Activated T-helper 9 cell treated with anti-CD3 and anti-CD28 coated beads, Interleukin-2, amount 50 U/mL, for 16 hours (primary cell): ENCODE measurements at places on chromosomes 3 and 15.

DNA sequence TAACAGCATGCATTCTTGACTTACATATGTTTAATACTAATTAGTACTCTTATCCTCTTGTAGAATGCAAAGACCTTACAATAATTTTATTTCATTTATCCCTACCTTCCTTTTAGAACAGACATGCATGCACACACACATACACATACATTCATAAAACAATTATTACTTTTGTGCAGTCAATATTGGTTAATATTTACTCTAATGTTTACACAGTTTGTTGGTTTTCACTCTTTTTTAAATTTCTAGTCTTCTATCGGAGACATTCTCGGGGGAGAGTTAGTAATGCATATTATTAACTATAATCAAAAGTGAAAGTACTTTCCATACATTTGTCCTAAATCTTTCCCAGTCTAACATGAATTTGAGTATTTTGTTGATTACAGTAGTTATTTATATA, 317.7 kb upstream of the DPH6 start:
- no peak for DNase-seq

DNA sequence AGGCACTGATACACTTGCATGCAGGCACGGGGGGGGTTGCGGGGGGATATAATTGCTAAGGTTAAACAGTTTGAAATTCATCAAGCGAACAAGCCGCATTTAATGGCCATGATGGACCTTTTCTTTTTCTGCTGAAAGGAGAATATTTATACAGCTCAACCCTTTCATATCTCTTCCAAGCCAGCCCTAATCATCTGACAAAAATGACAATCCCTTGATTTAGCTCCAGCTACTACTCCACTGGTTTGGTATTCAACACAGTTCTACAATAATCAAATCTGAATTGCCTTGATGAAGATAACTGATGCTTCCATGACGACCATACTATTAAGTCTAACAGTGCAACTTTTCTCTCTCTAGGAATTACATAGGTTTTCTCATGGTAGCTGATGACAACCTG, 374.9 kb downstream of the PLCL2 start:
- DNase-seq = no peak

DNA sequence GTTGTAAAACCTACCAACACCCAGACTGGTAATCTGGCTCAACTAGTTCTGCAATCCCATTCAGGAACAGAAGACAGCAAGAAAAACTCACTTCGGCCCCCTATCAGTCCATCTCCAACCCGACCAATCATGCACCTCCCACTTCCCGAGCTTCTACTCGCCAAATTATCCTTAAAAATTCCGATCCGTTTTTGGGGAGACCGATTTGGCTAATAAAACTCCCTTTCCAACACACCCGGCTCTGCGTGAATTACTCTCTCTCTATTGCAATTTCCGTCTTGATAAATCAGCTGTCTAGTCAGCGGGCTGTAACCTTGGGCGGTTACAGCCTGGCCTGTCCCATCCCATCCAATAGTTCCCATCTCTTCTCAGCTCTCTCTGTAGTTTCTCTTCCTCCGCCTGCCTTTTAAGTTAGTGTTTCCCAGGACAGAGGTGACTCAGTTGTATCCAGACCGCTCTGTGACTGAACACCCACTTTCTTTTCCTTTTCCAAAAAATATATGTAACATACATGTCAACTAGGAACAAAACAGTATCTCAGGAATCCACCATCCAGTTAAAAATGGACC, 780 bp upstream of the ACAD9 start:
- no peak for DNase-seq

DNA sequence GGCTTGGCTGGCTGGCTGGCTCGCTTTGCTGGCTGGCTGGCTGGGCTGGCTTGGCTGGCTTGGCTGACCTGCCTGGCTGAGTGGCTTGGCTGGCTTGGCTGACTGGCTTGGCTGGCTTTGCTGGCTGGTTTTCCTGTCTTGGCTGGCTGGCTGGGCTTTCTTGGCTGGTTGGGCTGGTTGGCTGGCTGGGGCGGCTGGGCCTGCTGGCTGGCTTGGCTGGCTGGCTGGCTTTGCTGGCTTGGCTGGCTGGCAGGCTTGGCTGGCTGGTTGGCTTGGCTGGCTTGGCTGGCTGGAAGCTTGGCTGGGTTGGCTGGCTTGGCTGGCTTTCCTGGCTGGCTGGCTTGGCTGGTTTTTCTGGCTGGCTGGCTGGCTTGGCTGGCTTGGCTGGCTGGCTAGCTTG, 435.6 kb downstream of the GOLGA6L6 start:
- DNase-seq = no peak

- DNase-seq = no peak
Observed at GRCh38 chr3:70970171-70970570, 613.4 kb downstream of the FOXP1 start.

GRCh38 chr3:70854108-70854507, 541.7 kb upstream of the MDFIC2 start:
- DNase-seq = no peak

GRCh38 chr3:132220986-132221385, 96.2 kb upstream of the ACP3 start:
- no peak for DNase-seq

DNA sequence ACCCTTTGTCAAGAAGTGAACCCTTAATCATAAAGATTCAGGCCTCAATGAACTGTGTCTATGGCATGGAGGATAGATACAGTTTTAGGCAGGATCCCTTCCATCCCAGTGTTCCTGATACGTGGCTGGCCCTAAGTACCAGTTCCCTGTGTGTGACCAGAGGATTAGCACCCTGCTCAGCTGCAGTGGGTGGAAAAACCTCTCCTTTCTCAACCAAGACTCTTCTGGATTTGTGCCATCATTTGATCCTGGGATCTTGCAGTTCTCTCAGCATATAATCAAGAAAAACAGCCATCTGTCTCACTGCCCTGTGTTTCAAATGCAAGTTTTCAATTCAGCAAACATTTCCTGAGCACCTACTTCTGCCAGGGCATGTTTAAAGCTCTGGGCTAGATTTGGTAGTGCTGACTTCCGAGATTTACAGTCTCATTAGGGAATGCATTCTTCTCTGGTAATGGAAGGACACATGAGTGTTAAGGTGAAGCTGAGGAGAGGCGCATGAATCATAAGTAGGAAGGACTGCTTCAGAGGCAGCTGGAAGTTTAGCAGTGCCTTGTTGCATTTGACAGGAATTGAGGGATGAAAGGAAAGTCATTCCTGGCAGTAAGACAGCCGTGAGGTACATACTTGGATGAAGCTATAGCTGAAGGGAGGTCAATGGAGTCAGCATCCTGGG, 388.3 kb downstream of the MFSD1 start:
- DNase-seq = no peak

- no peak for DNase-seq
Observed at GRCh38 chr15:62407216-62407615, 242.1 kb upstream of the C2CD4B start.

DNA sequence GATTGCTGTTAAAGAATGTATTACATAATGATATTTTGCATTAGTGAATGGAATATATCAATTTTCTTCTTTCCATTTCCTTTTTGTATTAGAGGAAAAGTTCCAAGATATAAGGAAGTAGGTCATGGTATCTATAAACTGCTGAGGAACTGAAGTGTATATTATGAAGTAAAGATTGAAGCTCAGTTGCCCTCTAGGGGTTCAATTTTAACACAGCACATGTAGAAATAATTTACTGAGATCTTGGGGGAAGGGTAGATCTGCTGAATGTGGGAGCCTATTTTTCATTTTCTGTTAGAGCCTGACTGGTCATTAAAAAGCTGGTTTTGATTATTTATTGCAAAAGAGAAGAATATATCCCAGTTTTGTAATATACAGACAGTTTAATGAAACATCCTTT, 45.2 kb downstream of the CMC1 start:
- no peak for DNase-seq

DNA sequence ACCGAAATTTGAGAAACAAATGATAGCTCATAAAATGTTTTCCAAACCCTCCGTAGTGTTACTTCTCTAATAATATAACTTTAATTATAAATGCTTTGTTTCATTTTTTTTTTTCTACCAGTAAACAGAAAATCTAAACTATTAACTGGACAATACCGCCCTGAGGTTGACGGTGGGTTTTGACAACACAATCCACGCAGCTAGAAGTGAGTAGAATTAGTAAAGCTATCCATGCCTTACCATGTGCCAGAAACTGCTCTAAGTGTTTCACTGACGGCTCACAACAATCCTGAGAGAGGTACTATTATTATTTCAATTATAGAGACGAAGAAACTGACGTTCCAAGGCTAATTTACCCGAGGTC, 410 bp downstream of the NDUFAF1 start:
- no peak for DNase-seq

DNA sequence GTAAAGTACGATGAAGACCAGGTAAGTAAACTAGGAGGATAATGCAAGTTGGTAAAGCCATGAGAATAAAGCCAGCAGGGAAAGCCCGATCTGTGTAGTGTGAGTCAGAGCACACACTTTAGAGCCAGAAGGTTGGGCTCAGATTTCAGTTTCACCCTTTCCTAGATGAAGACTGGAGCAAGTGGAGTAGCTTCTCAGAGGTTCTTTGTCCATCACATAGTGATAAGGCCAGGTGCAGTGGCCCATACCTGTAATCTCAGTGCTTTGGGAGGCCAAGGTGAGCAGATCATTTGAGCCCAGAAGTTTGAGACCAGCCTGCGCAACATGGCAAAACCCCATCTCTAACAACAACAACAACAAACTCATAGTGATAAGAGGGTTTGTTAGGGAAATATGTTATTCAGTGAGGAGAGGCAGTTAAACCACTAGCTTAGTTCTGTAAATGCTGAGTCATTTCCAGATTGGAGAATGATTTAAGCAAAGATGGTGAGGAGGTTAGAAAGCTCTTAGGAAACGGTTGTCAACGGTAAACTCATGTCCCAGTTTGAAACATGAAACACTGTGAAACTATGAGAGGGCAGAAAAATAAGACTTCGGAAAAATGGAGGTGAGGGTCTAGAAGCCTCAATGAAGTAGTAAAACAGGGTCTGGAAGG, 39.0 kb downstream of the IL12A start:
- no peak for DNase-seq

- DNase-seq = no peak
Observed at GRCh38 chr15:35834866-35835265, 288.9 kb upstream of the DPH6 start.

GRCh38 chr3:190000187-190000860, 120.4 kb downstream of the P3H2 start:
- no peak for DNase-seq

GRCh38 chr3:14837186-14837877, 18.6 kb downstream of the FGD5 start:
- no peak for DNase-seq

DNA sequence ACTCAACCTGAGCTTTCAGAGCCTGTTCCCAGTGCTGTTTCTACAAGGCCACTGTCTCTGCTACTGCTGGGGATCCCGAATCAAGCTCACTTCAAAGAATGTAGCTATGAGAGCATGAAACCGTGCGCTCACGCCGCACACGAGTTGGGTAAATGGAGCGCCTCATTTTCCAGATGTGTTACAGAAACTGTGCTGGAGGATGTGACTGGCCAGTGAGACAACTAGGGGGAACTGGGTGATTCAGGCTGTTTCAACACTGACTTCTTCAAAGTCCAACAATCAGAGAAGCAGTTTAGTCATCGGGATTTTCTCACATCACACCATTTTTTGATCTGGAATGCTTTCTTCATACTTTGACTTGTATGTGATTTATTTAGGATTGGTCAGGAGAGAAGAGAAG, 3.5 kb downstream of the ZNF710 start:
- no peak for DNase-seq

- no peak for DNase-seq
Observed at GRCh38 chr15:31574766-31575165, 248.1 kb downstream of the KLF13 start.

DNA sequence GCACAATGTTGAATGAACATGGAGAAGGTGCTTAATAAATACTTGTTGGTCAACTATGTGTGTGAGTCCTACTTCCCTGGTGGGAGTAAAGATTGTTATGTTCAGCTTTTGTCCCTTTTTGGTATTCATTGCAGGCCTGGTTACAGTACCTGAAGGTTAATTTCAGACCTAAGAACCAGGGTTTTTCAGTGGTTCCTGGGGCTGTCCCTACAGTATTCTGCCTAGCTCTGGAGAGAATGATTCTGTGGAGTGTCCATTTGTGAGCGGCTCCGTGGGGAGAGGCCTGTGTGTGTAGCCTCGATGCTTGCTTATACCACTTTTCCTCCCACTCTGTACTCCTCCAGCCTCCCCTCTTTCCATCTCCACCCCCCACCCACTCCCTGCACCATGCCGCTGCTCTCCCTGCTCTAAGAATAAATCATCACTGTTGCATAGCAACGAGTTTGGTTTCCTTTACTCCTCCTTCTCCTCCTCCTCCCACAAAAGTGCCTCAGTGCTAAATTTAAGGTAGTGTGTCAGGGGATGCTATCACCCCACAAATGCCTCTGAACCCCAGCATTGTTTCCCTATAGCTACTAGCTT, 150.6 kb upstream of the ROPN1 start:
- no peak for DNase-seq

DNA sequence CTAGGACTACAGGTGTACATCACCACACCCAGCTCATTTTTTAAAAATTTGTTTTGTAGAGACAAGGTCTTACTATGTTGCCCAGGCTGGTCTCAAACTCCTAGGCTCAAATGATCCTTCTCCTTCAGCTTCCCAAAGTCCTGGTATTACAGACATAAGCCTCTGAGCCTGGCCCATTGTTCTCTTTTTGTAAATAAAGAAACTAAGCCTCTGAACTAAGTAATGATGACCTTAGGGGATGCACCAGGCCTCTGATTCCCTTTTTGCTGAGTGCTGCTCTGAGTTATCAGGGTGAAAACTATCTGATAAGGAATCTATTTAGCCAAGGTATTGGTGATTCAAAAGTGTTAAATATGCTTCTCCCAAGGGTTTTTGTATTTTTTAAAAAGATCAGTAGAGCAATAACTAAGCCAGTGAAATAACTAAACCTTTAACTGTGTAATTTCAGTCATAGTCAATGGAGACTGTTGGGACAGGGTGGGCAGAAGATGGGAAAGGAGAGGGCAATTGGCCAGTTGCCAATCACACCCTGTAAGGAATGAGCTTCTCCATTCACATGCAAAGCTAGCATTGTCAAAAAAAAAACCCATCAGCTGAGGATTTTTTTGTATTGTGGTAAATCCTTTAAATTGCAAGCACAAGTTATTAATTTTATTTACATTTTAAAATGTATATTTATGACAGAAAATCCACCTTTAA, 194.8 kb upstream of the PFN2 start:
- no peak for DNase-seq

- no peak for DNase-seq
Observed at GRCh38 chr15:29911705-29912104, 89.4 kb upstream of the TJP1 start.

GRCh38 chr3:49666592-49666991, 7.6 kb upstream of the APEH start:
- DNase-seq = no peak

DNA sequence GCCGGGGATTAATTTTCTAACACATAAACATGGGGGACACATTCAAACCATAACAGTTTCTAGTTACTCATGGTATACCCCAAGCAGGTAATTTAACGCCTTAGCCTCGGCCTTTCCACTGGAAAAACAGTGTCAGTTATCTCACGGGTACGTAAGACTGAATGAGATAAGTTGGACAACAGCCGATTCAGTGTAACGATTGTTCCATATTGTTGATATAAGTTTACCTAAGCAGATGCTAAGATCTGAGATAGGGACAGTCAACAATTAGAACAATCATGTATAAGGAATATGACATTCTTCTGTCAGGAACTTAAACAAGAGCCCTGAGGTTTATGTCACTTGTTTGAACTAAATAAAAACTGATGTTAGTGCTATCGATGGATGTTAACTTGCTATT, 130.8 kb downstream of the GHSR start:
- no peak for DNase-seq

- DNase-seq = no peak
Observed at GRCh38 chr15:86689006-86689405, 609.3 kb downstream of the AGBL1 start.
